Bronchial epithelial cell (primary cell): ENCODE measurements at places on chromosomes 7 and 10.

DNA sequence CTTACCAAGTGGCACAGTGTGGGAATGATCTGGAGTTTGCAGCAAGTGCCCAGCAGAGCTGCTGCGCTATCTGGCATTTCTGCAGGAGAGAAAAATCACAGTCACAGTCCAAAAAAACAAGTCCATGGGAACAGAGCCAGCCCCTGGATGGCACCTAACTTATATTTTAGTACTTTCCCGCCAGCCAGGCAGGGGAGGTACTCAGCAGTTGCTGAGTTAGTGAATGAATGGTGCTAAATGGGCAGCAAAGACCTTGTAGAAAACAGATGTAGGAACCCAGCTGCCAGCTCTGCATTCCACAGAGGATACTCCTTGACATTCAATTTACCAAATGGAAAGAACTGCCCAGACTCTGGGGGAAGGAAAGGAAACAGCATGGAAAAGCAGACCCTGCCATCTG, 54.5 kb downstream of the GSDME start:
- DNase-seq = no peak

GRCh38 chr10:27285093-27285492, 44.5 kb upstream of the ACBD5 start:
- DNase-seq = peak; percentile 0

GRCh38 chr7:114356133-114356532, 58.5 kb upstream of the FOXP2 start:
- peak; percentile 83 for DNase-seq

- DNase-seq = no peak
Measured at GRCh38 chr7:68476966-68477365, 1121.3 kb upstream of the AUTS2 start.

DNA sequence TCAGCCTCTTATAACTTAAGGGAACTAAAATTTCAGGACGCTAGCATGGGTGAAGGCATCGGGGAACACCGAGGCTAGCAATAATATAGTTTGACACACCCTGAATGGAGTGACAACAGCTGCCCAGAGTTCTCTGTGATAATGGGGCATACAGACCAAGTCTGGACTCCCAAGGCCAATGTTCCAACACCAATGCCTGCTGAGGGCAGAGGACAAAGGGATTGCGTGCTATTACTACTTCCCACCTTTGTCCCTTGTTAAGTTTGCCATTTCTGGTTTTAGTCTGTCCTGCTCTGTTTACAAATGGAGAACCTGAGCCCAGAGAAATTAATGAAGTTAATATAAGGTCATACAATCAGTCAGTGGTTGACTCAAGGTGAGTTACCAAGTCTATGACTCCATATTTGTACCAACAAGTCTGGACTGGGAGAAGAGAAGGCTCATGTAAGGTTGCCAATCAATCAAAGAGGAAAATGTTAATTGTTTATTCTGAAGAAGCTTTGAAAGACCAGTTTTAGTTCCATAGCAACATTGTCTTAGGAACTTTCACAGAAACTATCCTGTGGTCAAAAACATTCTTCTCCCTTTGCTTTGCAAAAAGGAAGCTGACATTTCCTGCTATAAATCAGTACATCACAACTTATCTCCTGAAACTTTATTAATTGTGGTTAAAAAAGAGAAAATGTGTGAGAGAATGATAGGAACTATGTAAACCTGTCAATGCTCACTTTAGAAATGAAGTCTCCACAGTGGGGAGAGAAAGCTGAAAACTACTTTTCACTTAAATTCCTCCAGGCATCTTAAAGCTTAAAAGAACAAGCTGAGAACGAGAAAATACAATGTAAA, 74.5 kb downstream of the CCDC6 start:
- peak; percentile 79 for DNase-seq

- peak; percentile 66 for DNase-seq
Measured at GRCh38 chr10:90480466-90480865, 377.4 kb downstream of the HTR7 start.

DNA sequence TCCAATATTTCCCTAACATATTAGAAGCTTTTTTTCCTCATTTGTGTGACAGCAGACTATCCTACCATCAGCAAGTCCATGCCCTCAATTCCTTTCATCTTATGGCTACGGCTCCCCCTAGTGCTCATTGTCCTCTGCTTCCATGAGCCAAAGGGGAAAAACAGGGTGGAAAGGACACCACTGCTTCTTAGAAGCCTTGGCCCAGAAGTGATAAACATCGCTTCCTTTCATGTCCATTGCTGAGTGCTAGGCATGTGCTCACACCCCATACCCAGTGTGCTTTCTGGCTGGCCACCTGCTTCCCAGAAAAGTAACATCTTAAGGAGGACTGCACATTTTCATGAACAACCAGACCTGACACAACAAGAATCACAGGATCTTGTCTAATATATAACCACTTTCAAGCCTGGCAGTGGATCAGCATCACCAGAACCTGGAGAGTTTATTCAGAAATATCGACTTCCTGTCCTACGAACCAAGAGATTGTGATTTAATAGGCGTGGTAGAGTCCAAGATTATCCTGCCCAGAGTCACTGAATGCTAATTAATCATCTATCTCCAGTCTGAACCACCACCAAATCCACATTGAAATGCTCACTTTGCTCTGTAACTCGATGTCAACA, 650.5 kb upstream of the SORCS1 start:
- DNase-seq = peak; percentile 67

GRCh38 chr7:55099821-55100543, 81.2 kb downstream of the EGFR start:
- no peak for DNase-seq

- DNase-seq = no peak
Measured at GRCh38 chr7:43594020-43594419, 11.1 kb downstream of the STK17A start.
